ENCODE measurements at places on chromosomes 16 and 17.
A peak's percentile ranks its signal among the peaks of the same experiment; 100 is the strongest.

DNA sequence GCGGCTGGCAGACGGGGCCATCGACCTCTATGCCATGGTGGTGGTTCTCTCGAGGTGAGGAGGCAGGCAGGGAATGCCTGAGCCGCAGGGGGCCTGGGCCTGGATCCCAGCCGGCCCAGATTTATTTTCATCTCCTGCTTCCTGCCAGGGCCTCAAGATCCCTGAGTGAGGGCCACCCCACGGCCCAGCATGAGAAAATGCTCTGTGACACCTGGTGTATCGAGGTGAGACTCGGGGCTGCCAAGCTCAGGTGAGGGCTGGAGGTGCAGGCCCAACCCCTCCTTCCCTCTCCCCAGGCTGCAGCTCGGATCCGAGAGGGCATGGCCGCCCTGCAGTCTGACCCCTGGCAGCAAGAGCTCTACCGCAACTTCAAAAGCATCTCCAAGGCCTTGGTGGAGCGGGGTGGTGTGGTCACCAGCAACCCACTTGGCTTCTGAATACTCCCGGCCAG, 4.9 kb downstream of the ACADVL start:
- peaks cover under 1% of the 10 kb centered on the region for H3K27me3 ChIP-seq
- peaks cover 49% of the 10 kb centered on the region for H3K36me3 ChIP-seq
- no peak for DNase-seq
- H3K4me1 ChIP-seq: peaks cover 25% of the 10 kb centered on the region
- no peak overlapping the region for H3K27ac ChIP-seq
- no peak overlapping the region for H3K4me3 ChIP-seq

- H3K4me1 ChIP-seq: peaks cover 35% of the 10 kb centered on the region
- H3K27ac ChIP-seq: no peak overlapping the region
- DNase-seq: no peak
- H3K27me3 ChIP-seq: peaks cover 33% of the 10 kb centered on the region
These were observed 2.8 kb downstream of the ZPBP2 start for GRCh38 chr17:39870776-39871175.

DNA sequence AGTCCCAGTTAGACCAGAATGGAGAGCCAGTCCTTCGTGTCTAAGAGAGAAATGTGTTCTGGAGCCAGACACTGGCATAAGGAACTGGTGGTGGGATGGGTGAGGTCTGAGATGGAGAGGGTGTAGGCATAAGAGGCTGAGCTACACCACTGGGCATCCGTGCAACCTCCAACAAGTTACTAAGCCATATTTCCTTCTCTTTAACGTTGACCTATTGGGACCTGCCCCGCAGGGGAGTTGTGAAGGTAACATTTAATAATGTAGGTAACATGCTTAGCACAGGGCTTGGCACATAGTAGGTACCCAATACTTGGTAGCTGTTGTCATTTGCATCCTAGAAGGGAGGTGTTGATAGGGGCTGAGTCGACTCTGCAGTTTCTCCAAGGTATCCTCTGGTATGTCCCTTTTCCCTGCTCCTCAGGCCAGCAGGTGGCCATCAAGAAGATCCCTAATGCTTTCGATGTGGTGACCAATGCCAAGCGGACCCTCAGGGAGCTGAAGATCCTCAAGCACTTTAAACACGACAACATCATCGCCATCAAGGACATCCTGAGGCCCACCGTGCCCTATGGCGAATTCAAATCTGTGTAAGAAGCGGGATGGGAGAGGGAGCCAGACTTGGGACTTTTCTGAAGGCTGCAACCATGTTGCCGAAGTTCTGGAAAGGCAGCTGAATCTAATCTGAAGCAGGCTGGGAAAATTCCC, 1.2 kb downstream of the MAPK7 start:
- peaks cover 45% of the 10 kb centered on the region for H3K36me3 ChIP-seq
- no peak for DNase-seq
- no peak overlapping the region for H3K27ac ChIP-seq
- peak overlapping the region; percentile 96 for H3K4me3 ChIP-seq
- H3K4me1 ChIP-seq: peaks cover 40% of the 10 kb centered on the region
- H3K27me3 ChIP-seq: no peaks in the 10 kb centered on the region

DNA sequence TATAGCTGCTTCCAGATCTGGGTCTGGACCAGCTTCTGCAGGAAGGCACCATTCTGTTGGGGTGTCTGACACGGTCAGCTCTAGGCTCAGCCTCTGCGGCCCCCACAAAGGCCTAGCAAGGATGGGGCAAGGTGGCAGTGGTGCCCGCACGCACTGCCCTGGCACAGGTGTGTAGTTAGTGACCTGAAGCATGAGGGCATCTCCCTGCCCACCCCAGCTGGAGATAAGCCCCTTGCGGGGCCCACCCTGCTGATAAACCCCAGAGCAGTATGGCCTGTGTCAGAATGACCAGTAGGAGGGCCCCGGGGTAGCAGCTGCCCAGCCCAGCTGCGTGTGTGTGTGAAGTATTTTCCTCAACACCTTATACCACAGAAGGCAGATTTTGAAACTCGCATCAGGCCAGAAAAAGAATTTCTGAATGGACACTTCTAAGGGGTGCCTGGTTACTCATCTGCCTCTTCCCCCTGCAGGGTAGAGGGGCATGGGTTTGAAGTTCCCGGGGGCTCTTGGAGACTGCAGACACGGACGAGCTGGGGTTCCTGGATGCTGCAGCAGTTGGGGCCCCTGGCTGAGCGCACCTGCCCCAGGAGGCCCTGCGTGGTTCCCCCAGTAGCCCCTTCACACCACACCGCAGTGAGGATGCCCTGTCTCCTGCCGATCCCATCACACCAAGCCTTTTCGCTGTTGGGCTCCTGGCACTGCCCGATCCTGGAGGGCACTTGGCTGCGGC, 4.5 kb downstream of the ARHGDIA start:
- no peaks in the 10 kb centered on the region for H3K27me3 ChIP-seq
- peak overlapping the region; percentile 81 for H3K27ac ChIP-seq

DNA sequence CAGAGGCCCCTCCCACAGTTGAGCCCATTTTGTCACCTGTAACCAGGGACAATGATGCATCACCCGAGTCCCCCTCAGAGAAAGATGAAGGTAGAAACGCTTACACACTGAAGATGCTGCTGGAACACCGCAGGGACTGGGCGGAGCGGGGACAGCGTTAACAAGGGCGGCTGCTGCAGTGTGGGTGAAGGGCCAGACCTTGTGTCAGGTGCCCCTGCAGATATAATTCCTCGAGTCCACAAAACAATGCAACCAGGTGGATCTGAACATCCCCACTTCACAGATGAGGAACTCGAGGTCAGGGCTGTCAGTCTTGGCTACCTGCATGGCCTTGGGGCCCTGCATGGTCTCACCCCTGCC, 6.3 kb upstream of the MAPK7 start:
- H3K27ac ChIP-seq: peak overlapping the region; percentile 79
- peaks cover 85% of the 10 kb centered on the region for H3K4me1 ChIP-seq
- H3K36me3 ChIP-seq: peaks cover 15% of the 10 kb centered on the region
- DNase-seq: no peak
- H3K27me3 ChIP-seq: no peaks in the 10 kb centered on the region
- peak overlapping the region; percentile 18 for H3K4me3 ChIP-seq

All from activated naive CD4-positive, alpha-beta T cell treated with anti-CD3 and anti-CD28 coated beads, Interleukin-2, amount 10 ng/mL, durations not matched to agents 7 days and 5 days (primary cell).